ENCODE measurements at places on chromosomes 7 and 10.

DNA sequence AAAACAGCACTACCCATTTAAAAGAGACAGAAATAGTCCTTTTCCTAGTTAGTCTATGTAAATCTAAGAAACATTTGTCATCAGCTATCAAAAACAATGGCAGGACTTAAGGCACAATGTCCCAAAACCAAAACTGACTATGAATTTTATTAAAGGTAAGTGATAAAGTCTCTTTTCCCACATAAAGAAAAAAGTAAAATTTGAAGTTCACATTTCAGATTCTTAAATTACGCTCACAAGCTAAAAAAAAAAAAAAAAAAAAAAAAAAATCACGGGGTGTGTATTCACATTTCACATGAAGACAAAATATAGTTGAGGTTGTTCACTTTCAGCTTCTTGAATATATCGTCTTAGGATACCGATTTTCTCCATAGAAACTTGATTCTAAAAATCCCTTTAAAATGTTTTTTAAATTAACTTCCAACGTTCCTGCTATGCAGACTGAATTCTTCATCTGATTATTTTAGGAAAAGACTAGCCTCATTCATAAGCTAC is 1.6 kb downstream of the P4HA1 start:
- DNase-seq: no peak

DNA sequence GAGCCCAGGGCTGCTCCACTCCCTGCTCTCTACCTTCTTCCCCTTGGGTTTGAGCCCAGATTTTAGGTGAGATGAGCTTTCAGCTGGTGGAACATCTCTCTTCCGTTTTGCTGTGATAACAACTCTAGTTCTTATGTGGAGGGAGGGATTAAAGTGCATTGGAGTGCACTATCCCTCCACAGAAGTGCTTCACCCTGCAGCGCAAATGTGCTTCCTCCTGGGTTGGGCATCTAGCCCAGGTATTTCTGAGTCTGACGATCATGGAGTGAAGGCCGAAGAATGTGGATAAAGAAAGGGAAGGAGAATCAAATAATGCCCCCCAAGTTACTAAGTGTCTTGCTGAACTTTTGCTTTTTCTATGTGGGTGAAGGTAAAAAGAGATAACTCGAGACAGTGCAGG is 157.4 kb downstream of the CACNB2 start:
- DNase-seq: no peak

GRCh38 chr7:111011520-111011919 is 79.4 kb upstream of the LRRN3 start:
- DNase-seq: no peak

- no peak for DNase-seq
These were observed 68.7 kb upstream of the SEPHS1 start for GRCh38 chr10:13416760-13417159.

DNA sequence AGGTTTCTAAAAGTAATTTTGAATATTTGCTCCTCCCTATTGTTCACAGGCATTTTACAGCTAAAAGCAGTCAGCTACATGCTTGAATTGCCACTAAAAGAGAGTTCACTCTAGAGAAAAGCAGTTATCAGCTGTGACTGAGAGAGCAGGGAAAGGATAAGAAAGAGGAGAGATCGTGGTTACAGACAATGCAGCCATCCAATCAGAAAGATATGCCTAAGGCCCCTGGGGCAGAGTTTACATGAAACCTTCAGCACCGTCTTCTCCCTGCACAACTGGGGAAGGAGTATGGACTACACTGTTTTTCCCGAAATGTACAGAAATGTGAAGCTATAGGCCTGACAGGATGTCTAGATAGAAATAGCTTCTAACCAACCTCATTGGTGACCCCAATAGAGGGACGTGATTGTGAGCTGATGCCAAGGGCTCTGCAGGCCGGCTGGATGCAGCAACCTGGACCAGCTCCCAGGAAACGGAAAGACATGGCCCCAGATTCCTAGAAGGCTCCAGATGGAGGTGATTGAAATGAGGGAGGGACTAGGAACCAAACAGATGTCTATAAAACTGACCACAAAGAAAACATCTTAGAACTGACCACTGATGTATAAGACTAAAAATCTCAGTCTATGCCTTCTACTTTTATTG is 3.2 kb upstream of the VSTM4 start:
- no peak for DNase-seq

GRCh38 chr7:139422126-139422525 is 61.3 kb downstream of the KLRG2 start:
- no peak for DNase-seq

GRCh38 chr7:126662856-126663255 is 589.9 kb downstream of the GRM8 start:
- no peak for DNase-seq

DNA sequence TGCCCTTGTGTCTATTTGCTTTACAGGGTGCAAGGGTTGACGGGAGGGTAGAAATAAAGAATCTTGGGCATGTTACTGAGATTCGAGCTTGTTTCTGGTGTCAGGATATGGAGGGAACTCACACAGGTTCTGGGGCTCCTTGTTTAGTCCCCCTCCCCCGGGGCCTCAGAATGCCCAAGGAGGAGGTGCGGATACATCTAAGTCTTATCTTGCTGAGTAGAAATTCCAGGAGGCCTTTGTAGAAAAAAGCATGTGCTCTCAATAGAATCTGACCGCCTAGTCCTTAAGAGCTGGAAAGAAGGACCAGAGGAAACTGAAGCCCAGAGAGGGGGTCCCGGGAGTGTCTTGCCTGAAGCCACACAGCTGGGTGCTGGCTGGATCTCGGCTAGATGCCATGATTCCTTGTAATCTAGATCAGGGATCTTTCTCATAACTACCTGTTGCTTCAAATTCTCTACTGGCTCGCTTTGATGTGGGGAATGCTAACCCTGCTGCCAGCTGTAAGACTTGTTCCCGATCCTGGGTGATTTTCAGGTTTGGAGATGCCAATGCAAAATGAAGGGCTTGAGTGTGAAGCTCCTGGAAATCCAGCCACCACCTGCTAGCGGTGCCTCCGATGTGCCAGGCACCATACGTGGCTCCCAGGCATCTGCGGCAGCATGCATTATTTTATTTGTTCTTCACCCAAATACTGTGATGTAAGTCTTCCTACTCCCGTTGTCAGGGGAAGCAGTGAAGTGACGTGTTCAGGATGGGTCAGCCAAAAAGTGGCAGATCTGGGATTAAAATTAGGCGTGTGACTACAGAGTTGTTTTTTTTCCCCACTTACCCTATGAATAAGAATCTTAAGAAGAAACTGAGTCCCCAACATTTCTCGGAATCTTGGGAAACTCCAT is 226.0 kb downstream of the TCF7L2 start:
- no peak for DNase-seq

DNA sequence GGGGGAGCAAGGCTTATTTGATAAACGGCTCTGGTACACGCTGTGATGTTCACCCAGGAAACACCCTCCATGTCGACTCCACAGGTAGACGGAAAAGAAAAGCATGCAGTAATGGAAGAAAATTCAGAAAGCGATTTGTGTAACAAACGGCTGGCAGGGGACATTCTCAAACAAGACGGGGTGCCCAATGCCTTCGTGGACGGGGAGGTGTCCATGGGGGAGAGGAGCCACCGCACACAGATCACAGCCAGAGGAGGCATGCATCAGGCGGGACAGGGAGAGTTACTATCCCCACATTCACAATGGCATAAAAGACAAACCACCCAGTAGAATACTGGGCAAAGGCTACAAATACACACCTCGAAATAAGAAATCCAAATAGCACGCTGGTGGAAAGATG is 20.1 kb downstream of the CNPY1 start:
- no peak for DNase-seq

DNA sequence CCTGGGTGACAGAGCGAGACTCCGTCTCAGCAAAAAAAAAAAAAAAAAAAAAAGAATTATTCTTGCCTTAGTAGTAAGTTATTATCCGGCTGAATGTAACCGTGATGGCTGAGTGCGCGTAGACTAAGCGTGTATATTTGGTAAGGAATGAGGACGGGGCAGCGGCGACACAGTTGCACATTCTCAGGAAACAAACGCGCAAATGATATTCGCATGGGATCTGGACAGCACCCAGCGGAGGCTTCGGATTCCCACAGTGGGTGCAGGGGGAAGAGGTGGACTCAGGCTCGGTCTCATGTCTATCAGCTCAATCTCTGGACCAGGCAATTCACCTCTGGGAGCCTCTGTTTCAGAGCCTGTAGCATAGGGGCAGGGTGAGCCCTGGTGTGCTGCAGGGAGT is 29.1 kb downstream of the PAPOLB start:
- no peak for DNase-seq

DNA sequence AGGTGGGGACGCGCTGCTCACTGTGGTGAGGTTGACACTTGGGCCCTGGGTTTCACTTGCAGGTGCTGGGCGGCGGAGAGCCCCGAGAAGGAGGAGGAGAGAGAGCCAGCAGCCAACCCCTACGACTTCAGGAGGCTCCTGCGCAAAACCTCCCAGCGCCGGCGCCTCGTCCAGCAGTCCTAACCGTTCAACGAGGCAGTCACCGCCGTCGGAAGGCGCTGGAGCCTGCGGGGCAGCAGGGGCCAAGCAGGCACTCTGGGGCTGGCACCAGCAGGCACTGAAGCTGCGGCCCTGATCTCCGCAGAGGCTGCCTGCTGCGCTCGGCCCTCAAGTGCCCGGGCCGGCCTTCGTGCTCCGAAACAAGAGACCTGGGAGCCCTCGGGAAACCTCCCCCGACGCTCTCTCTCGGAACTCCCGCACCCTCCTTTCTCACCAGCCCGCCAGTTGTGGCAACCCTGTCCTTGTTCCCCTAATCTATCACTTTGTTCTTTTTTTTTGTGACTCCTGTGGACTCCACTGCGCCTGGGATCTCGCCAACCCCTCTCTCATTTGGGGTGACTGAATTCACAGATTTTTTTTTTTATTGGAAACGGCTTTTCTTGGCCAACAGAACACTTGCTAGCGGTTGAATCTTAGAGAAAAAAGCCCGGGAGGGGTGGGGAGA is 4.7 kb upstream of the GAD2 start:
- DNase-seq: no peak

DNA sequence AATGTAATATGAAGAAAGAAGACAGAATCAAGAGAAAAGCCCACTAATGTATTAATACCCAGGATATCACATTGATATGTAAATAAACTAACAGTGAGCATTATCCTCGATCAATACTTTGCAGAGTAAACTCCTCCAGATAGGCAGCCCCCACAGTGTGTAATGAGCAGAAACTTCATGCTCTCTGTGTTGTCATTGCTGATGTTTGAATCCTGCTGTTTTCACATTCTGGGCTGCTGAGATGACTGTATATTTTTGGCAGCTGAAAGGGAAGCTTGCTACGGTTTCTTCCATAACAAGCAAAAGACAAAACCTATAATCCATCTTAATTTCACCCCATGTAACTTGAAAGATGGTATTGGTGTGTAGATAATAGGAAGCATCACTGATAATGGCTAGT is 15.3 kb upstream of the THSD7A start:
- DNase-seq: no peak

DNA sequence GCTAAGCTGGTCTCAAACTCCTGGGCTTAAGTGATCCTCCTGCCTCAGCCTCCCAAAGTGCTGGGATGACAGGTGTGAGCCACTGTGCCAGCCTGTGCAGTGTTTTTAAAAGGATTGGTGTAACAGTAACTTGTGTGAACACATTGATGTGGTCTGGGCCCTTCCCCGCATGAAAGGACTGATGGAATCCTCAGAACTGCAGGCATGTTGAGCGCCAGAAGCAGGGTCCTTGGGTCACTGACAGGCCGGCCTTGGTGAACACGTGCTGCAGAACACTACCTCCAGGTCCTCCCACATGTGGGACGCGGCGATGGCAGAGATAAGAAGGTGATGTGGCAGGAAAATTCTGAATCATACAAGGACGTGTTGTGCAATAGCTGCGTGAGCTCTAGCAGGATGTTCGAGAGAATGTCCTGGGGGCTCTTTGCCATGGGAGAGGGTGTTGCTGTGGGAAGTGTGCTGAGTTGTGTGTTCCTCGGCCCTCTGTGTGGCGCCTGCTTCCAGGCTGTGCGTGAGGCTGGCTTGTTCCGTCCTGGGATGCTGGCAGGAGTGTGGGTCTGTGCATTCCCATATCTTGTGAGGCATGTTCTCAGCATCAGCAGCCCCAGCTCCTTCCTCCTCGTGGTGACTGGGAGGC is 68.2 kb downstream of the DNAJB6 start:
- no peak for DNase-seq

DNA sequence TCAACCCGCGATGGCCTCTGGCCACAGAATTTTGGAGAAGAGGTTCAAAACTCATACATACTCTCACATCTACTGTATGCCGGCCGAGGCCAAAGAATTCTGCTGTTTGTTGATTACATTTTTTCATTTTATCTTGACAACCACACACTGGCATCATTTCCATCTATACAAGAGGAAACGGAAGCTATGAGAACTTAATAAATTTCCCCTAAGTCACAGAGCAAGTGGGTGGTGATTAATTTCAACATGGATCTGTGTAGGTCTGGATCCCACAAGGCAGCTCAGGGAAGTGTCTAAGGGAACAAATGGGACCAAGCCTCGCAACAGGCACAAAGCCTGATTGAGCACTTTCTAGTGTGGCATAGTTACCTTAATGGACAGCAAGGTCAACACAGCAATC is 18.0 kb downstream of the ELMO1 start:
- DNase-seq: no peak

GRCh38 chr7:72254455-72254854 is 157.7 kb downstream of the CALN1 start:
- DNase-seq: no peak

- DNase-seq: no peak
These were observed 44.0 kb downstream of the PLXNA4 start for GRCh38 chr7:132532281-132532680.

DNA sequence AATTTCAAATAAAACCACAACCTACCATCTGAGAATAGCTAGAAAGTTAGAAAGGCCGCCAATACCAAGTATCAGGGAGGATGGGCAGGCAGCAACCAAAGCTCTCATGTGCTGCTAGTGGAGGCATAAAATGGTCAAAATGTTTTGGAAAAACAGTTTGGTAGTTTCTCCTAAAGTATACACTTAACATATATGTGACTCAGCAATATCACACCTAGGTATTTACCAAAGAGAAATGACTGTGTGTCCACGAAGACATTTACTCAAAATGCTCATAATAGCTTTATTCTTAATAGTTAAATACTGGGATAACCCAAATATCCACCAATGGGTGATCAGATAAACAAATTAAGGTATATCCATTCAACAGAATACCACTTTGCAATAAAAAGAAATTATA is 14.3 kb downstream of the RHEB start:
- no peak for DNase-seq

GRCh38 chr7:2821842-2822507 is 22.1 kb downstream of the GNA12 start:
- no peak for DNase-seq

DNA sequence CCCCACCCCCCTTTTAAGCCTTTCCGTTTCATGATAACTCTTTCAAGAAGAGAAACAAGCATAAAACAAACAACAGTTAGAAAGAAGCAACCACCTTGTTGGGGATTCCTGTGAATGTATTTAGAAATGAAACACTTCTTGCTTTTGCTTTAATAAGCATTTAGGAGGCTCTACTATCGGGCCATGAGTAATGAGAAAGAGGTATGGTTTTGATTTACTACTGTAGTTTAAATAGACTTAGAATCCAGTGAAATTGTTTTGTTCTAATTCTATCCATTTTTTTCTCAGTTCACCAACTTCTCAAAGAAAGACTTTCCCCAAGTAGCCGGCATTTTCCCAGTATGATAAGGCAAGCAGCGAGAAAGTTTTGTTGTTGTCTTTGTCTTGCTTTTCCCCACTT is 168.7 kb upstream of the HABP2 start:
- no peak for DNase-seq
